ENCODE measurements at places on chromosomes 1 and 21. TPM values are rescaled to one million over a fixed set of nuclear protein-coding genes. Genes with fewer than 3 reads are reported as not detected.

IFNLR1 gene
- total RNA-seq: 0.17 TPM

C4BPA gene
- total RNA-seq: not detected

TSPAN1 gene
- 9.5 TPM for total RNA-seq

RIPPLY3 gene
- total RNA-seq: not detected

PCSK9 gene
- total RNA-seq: not detected

MARK1 gene
- 1.1 TPM for total RNA-seq

LENEP gene
- not detected for total RNA-seq

HSD3B2 gene
- not detected for total RNA-seq

CEP85 gene
- 20.8 TPM for total RNA-seq

DDAH1 gene
- 16.9 TPM for total RNA-seq

NUDC gene
- total RNA-seq: 36.2 TPM

AGPAT3 gene
- 29.0 TPM for total RNA-seq

TCHH gene
- total RNA-seq: not detected

CASQ1 gene
- total RNA-seq: not detected

All from Caki2 (cell line).